ENCODE measurements at places on chromosomes 5 and 9.
A peak's percentile ranks its signal among the peaks of the same experiment; 100 is the strongest.

GRCh38 chr9:98108531-98109031 is 10.4 kb downstream of the TRIM14 start:
- no peak for DNase-seq

DNA sequence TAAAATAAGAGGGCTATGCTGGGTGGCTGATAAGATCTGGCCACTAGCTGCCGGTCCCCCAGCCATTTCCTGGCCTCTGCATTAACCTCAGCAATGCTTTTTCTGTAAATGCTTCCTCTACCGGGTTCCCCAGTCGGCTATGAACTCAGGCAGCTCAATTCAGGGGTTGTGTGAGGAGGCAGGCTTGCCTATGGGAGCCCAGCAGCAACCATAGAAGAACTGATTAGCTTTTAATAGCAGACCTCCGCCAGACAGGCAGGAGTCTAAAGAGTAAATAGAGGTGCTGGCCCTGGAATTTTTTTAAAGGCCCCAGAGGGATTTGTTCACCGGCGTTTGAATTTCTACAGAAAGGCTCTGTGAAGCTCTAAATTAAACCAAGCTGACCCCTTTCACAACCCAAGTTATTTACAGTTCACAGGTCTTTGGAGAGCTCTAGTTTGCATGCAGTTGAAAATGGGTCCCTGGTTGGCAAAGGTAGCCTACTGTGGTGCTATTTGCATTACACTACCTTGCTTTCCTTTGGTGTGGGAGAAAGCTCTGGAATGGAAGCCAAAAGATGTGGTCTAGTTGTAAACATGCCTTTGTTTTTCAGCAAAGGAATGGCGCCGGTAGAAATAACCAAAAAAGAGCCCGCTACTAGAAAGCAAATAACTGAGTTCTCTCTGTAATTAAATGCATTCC is 289.7 kb upstream of the SEMA6A start:
- peak; percentile 18 for DNase-seq

- no peak for DNase-seq
Measured at GRCh38 chr5:122199146-122199545, 69.8 kb downstream of the ZNF474 start.

DNA sequence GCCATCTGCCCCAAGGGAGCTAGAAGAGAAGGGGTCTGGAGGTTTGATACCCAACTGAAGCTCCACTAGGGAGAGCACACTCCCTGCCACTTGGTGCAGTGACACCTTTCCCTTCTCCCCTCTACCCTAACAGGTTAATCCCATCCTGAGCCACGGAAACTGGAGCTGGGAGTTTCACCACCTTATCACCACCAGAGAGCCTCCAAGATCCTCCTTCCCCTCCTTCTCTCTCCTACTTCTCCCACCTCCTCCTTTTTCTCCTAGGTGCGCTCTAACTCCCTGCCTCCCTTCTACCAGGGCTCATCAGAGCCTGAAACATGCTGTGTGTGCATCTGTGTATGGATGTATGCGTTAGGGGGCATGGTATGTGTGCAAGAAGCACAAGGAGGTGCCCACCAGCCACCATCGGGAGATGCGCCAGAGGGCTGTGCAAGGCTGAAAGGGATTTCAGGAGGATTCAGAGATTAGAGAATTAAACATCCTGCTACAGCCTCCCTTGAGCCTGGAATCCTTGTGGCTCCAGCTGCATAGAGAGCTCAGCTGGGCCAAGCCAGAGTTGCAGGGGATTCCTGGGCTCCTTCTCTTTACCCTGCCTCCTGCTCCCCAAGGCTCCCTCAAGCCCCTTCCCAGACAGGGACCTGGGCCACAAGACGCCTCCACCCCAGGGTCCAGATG is 89.8 kb downstream of the PCDH1 start:
- DNase-seq: no peak

DNA sequence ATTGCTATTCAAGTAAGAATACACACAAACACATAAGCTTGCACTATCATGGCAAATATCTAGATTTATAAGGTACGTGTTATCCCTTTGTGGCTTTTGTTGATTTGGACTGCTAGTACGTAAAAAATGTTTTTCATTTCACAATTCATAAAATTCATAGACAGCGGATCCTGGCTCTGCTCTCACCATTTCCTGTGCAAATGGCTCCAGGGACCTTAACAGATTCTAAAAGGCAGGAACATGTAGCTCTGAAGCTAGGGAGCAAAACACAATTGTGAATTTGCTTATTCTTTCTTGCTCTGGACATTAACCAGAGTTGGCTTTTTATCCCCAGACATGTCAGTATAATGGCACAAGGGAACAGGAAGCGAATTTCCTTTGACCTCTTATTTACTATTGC is 1019.9 kb upstream of the WWC1 start:
- DNase-seq: no peak

GRCh38 chr5:169901896-169902295 is 78.4 kb downstream of the INSYN2B start:
- DNase-seq: no peak

GRCh38 chr9:2955575-2955974 is 111.7 kb upstream of the PUM3 start:
- DNase-seq: no peak

DNA sequence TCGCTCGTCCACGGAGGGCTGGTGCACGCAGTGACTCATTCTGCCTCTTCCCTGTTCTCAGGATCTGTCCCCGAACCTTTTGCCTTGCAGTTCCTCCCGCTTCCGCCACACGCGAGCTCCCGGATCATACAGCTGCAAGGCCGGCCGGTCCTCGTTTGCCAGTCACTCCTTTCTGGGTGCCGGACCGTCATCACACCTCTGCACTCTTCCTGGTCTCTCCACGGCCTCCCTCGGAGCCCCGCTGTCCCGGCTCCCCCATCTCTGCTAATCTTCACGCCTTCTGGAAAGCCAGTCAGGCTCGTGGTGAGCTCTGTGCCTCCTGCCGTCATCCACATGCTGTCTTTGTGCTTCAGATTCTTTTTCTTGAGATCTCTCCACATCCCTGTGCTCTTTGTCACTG is 91.8 kb downstream of the STX17 start:
- no peak for DNase-seq

DNA sequence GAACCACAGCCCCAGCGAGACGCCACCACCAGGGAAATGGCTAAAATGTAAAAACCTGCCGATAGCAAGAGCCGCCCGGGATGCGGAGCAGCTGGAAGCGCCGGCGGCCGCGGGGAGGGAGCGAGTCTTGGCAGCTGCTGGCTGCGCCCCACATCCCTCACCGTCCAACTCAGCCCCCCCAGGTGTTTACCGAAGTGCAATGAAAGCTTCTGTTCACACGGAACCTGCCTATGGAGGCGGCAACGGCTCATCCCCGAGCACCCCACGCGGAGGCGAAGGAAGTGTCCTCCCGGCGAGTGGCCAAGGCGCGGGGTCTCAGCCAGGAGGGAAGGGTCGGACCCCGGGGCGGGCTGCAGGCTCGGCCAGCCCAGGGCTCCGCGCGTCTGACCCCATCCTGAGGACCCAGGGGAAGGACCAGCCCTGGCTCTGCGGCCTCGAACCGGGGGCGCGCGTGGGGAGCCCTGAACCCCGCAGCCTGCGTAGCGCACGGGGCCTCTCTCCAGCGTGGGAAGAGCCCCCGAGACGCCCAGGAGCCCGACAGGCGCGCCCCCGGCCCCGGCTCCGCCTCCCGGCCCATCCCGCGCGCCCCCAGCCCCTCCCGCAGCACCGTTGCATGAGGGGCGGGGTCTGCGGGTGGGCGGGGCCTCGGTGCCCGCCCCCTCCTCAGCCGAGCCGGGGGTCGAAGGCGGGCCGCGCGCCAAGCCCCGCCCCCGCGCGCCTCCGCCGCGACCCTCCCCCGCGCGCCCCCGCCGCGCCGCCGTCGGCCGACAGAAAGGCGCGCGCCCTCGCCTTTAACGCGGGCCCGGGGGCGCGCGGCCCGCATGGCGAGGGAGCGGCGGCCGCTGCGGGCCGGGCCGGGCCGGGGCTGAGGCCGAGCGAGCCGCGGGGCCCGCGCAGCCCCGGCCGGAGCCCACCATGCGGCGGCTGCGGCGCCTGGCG is at the start of gene DIPK1B:
TSS of gene DIPK1B (plus strand) at position 822 of the 939 bp plus-strand sequence. CDS start at position 916, 94 bp downstream.
- DNase-seq: peak; percentile 49

GRCh38 chr5:137822984-137823383 is 44.7 kb upstream of the MYOT start:
- DNase-seq: no peak

DNA sequence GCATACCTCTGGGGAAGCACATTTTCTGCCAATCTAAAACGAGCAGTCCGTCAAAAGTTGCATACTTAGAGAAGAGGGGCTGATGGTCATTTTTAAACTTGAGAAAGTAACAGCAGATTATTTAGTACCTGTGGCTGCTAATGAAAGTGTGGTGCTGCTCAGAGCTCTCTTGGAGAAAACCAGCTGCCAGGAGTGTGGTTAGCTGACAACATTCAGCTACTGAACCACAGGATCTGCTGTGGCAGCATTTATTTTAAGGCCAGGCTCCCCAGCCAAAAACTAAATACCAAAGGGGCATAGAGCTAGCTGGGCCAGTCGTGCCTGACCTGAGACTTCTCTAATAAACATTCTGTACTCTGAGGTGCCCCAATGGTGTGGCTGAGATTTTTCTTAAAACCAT is 203.6 kb downstream of the EDIL3 start:
- no peak for DNase-seq

DNA sequence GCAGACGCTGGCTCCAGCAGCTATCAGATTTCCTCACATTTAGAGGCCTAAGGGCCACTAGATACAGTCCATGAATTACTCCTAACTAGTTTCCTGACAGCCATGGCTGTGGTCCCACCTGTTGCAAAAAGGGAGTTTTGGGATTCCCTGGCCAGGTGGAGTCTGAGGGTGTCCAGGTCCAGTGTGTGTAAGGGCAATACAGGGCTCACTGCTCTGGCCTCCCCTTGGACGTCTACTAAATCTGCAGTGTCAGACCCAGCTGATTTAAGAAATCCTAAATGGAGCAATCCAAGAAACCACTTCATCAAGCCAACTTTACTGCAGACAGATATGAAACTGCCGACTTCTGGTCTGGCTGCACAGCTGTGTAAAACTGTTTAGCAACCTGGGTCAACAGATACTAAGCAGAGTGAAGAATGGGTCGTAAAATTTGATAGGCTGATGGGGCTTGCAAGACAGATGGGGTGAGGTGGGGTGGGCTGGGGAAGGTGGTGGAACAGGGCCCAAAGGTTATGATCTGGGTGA is 116.4 kb downstream of the GADD45G start:
- peak; percentile 38 for DNase-seq

DNA sequence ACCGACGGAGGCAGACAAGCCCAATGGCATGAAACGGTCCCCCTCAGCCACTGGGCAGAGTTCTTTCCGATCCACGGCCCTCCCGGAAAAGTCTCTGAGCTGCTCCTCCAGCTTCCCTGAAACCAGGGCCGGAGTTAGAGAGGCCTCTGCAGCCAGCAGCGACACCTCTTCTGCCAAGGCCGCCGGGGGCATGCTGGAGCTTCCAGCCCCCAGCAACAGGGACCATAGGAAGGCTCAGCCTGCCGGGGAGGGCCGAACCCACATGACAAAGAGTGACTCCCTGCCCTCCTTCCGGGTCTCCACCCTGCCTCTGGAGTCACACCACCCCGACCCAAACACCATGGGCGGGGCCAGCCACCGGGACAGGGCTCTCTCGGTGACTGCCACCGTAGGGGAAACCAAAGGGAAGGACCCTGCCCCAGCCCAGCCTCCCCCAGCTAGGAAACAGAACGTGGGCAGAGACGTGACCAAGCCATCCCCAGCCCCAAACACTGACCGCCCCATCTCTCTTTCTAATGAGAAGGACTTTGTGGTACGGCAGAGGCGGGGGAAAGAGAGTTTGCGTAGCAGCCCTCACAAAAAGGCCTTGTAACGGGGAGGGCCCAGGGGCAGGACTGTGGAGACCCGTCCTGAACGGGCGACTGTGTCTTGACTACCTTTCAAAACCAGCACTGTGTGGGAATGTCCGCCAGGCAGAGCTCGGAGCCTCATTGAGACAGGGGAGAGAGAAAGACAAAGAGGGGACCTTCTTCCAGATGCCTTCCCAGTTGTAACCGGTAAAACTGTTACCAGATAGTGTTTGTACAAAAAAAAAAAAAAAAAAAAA is 29.9 kb downstream of the CD180 start:
- DNase-seq: no peak

DNA sequence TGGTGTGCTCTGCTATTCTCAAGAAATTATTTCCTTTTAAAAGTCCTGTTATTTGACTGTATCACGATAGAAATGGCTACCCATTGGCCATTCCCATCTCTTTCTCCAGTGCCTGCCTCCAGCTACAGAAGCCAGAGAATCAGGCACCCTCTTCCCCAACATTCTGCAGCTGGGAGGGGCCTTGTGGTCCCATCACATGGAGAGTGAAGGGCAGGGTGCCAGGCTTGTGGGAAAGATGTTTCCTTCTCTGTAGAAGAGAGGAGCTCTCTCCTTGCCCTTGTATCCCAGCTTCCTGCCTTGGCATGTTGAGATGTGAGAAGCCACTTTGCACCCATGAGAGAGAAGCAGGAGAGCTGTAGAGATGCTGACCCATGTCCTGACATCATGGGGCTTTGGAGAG is 465.0 kb downstream of the MTRR start:
- no peak for DNase-seq

DNA sequence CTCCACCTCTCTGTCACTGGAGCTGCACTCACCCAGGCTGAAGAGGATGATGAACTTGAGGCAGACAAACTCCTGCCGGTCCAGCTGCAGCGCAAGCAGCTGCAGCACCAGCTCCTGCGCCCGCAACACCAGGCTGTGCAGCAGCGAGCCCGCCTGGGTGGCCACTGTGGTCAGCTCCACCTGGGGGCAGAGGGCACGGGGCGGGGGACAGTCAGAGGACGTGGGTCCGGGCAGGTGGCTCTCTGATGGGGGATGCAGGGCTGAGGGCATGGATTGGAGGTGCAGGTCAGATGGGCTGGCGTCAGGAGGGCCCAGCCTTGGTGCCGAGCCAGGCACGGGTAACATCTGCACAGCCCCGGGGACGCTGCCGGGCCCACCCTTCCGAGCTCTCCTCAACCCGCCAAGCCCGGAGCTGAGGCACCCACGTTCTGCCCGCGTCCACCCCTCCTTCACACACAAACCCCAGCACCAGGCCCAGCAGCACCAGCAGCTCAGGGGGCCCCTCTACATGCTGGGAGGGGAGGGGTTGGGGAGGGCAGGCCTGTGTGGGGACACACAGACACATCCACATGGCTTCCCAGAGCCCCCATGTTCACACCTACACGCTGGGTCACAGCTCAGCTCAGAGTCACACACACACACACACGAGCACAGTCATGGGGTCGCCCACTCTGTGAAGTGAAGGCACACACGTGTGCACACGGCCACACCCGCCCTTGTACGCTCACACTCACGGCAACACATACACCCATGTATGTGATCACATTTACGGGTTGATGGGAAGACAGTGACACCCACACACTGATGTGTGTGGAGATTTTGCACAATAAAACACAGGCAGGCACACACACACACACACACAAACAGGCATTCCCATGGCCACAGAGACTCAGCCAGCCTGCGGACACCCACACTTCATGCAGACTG is 15.9 kb downstream of the NR5A1 start:
- no peak for DNase-seq

- DNase-seq: no peak
Measured at GRCh38 chr9:5513966-5514616, 3.8 kb downstream of the PDCD1LG2 start.

DNA sequence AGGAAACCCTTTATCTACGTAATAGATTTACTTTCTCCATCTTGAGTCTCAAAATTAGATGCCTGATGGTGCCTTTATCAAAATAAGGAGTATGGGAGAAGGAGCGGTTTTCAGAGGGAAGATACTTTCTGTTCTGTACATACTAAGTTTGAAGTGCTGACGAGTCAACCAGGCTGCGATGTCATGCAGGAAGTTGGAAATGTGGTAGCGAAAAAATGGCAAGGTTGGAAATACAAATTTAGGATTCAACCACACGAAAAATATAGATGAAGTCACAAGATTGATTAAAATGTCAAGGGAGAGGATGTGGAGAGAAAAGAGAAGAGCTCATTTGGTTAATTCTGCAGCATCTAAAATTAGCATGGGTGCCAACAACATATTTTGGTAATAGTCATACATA is 129.5 kb downstream of the FOXD1 start:
- DNase-seq: no peak

Measured in NCI-H1092 treated with DMSO at 0.1 percent for 48 hours (cell line).